Caudate nucleus (tissue), 63 donors: ENCODE measurements at places on chromosomes 13 and 19.
A peak's percentile ranks its signal among the peaks of the same experiment; 100 is the strongest.

DNA sequence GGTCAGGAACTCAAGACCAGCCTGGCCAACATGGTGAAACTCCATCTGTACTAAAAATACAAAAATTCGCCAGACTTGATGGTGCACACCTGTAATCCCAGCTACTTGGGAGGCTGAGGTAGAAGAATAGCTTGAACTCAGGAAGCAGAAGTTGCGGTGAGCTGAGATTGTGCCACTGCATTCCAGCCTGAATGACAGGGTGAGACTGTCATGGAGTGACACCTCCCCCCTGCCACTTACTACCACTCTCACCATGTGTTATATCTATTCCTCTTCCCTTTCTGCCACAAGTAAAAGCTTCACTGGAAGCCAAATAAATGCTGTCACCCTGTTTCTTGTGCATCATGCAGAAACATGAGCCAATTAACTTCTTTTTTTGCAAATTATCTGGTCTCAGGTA is 10.6 kb upstream of the CEACAM4 start:
- DNase-seq: no peak

GRCh38 chr19:49106648-49107135 is 7.5 kb upstream of the LIN7B start:
- DNase-seq: peak; percentile 3

DNA sequence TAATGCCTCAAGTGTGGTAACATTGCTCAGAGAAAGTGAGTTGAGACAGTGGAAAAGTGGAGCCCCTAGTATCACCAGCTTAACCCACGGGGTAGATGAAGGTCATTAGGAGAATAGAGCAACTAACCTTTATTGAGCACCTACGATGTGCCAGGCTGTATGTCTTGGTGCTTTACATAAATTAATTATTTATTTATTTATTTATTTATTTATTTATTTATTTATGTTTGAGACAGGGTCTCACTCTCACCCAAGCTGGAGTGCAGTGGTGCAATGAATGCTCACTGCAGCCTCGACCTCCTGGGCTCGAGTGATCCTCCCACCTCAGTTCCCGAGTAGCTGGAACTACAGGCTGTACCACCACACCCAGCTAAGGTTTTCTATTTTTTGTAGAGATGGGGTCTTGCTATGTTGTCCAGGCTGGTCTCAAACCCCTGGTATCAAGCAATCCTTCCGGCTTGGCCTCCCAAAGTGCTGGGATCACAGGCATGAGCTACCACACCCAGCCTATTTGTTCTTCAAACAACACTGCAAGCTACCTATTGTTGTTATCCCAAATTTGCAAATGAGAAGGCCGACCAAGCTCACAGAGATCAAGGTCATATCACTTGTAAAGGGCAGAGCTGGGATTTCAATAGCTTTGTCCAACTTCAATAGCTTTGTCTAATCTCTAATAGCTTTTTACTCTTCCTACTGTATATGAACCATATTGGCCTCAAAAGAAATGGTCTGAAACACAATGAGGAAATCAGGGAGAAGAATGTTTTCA is 79.4 kb downstream of the TM9SF2 start:
- DNase-seq: no peak

- no peak for DNase-seq
Measured at GRCh38 chr13:29883941-29884518, 33.6 kb upstream of the UBL3 start.

DNA sequence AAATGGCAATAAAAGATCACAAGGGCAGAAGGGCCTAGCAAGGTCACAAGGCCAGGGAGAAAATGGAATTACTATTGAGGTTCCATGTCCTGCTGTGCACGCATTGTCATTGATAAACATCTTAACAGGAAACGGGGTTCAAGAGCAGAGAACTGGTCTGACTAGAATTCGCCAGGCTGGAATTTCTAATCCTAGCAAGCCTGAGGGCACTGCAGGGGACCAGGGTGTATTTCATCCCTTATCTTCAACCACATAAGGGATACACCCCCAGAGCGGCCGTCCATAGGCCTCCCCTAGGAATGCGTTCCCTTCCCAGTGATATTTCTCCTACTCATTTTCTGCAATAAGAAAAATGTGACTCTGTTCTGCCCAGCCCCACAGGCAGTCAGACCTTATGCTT is 19.5 kb downstream of the ERICH4 start:
- no peak for DNase-seq

- DNase-seq: no peak
Measured at GRCh38 chr13:101978552-101979315, 423.1 kb downstream of the FGF14 start.

DNA sequence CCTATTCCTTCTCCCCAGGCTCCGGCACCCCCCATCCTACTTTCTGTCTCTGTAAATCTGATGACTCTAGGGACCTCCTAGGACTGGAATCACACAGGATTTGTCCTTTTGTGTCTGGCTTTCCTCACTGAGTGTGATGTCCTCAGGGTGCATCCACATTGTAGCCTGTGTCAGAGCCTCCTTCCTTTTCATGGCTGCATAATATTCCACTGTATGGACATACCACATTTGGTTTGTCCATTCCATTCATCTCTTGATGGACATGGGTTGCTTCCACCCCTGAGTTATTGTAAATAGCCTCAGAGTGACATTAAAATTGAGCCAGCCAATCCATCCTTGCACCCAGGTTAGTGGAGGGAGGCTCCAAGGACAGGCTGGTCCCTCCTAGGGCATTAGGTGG is 22.8 kb upstream of the NMRK2 start:
- no peak for DNase-seq

- no peak for DNase-seq
Measured at GRCh38 chr13:94537740-94538630, 58.0 kb downstream of the TGDS start.

GRCh38 chr13:63435667-63436324 is 2020.1 kb upstream of the PCDH20 start:
- DNase-seq: no peak

DNA sequence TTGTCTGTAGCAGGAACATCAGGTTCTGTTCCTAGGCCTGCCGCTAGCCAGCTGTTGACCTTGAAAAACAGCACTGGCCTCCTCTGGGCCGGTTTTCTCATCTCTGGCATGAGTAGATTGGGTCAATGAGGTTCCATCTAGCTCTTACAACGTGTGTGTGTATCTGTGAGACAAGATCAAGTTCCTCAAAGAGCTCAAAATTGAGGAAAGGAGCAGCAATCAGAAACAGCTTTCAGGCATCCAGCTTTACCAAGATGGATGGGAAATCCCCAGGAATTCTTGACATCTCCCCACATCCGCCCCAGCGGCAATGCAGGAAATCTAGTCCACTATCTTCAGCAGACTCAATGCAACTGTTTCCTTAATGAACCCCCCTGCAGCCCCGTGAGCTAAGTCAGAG is 4.9 kb downstream of the FLT1 start:
- no peak for DNase-seq

- DNase-seq: no peak
Measured at GRCh38 chr19:3284759-3285646, 60.5 kb downstream of the CELF5 start.

- no peak for DNase-seq
Measured at GRCh38 chr19:18364826-18365528, 21.0 kb upstream of the GDF15 start.

GRCh38 chr19:40989453-40989852 is 1.6 kb upstream of the CYP2B6 start:
- DNase-seq: no peak

- no peak for DNase-seq
Measured at GRCh38 chr13:57045826-57046546, 94.7 kb upstream of the PRR20A start.

DNA sequence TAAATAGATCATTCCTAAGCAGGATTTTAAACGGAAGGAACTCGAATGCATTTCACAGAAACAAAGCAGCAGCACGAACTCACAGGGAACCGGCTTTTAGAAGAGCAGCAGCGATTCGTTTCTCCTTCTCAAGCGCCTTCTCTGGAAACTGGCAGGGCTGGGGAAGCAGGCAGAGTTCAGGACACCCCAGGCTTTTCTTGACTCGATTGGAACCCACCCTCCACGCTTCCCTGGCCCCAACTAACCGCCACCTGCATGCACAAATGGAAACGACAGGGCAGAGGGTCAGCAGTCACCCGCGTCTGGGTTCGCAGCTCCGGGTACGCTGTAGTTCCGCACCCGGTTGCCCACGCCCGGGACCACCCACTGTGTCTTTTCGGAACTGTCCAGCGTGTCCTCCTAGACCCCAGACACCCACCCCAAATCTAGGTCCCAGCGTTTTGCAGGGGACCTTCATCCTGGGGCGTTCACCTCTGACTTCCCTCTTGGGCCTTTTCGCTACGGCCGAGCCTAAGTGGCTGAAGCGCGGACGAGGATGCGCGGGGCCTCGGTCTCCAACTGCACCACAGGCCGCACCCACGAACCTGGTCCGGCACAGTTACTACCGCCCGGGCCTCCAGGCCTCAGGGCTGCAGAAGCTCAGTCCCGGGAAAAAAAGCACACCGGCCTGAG is 500 bp downstream of the ZFP30 start:
- DNase-seq: no peak

GRCh38 chr19:13899912-13900584 is 5.9 kb downstream of the BRME1 start:
- DNase-seq: no peak

- no peak for DNase-seq
Measured at GRCh38 chr19:17989425-17990094, 18.4 kb upstream of the ARRDC2 start.

DNA sequence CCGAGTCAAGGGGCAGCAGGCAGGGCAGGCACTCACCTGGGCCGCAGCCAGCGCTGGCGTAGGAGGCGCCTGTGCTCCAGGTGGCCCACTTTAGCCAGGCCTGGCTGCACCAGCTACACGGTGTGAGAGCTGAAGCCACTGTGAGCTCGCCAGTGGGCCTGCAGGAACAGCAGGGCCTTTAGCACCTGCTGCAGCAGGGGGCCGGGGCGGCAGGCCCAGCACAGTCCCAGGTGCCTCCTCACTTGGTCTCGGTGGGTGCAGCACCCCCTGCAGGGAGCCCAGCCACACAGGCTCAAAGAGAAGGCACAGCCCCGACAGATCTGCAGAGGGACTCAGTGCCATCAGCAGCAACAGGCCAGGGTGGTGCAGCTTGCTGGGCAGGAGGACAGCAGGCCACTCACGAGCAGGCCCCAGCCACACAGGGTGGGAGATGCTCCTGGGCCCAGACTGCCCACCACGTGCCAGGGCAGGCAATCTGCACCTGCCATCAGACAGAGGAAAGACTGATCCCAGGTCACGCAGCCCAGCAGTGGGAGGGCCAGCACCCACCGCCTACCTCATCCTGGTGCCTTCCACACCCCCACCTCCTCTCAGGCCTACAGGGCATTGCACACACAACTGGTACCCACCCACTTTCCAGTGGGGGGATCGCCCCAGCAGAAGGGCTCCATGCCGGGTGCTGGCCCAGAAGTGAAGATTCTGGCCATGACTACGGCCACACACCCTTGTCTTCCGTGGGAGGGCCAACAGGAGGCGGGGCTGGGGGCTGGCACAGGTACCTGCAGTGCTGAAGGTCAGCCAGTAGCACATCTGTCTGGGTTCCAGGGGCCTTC is 15.8 kb downstream of the ARHGAP33 start:
- no peak for DNase-seq

DNA sequence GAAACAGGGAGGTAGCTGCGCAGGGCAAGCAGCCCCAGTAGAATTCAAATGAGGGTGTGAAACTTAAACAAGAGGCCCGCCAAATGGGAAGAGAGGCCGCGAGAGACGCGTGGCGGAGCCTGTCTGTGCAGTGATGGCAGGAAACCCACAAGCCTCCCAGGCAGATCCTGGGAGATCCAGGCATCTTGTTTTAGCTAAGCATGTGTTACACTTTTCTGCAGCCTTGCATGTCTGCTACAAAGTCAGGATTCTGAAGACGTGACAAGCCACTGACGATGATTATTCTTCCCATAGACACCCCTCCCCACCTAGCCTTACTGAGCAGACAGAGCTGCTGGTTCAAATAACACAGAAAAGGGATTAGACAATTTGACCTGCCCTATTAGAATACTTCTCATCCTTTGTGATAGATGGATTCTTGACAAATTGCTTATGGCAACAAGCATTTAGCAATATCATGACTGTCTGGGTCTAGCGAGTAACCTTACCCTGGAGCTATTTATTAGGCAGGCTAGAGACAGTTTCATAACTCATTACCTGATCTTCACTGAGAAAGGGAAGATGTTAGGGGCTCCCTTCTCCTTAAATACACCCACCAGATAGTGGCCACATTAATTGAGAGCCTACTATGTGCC is 185.2 kb upstream of the IRS2 start:
- no peak for DNase-seq

DNA sequence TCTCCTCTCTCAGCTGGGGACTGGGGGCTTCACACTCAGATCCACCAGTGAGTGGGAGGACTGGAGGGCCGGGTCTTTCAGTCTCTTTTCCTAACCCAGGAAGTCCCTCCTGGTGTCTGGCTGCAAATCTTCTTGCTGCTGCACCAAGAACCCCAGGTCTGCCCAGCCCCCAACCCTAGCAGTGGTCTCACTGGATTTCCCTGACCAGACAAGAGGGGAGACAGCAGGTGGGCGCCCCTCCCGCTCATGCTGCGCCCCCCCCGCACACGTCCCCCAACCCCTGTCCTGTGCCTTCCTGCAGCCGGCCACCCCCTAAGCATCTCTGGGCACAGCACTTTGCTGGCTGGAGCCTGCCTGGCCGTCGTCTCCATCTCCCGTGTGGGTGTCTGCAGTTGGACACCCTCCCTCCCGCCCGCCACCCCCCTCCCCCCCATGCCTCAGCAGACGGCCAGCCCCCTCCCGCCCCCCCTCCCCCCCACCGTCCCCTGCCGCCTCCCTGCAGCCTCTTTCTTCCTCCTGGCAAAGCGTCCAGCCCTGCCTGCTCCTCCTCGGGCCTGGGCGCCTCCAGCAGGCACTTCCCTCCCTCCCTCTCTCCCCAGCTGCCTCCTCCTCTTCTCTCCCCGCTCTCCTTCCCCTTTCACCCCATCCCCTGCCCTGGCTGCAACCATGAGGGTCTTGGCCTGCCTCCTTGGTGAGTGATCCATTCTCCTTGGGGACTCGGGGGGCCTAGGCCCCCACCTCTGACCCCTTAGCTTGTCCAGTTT is at the start of gene SSC5D:
TSS of gene SSC5D (plus strand) at position 513 of the 764 bp plus-strand sequence. CDS start at position 667, 154 bp downstream.
- no peak for DNase-seq

DNA sequence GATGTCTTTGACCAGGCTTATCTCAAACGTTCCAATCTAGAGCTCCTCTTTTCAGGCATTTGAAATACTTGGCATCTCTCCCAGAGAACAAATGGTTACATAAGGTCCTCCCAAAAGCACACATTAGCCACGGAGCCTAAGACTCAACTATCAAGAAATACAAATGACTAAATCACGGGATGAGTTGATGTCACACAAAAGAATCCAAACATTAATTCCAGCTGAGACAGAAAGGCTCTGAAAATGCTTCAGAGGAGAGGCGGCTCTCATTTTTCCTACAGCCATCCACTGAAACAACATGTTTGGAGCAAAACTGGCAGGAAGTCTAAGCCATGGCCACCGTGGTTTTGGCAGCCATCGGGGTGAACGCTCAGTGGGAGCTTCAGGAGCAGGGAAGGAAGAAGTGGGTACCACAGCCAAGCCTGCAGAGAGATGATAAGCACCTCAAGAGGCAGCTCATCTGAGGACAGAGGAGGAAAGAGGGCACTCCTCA is 122.5 kb downstream of the STK24 start:
- no peak for DNase-seq

- DNase-seq: peak; percentile 81
Measured at GRCh38 chr13:83881917-83882605, at the start of gene SLITRK1. SLITRK1 (minus strand) TSS chr13:83882474; CDS start chr13:83881507, 967 bp downstream.

- DNase-seq: no peak
Measured at GRCh38 chr13:91280801-91281200, 66.7 kb upstream of the MIR17HG start.
